ENCODE measurements at places on chromosomes 6 and 20. TPM values are rescaled to one million over a fixed set of nuclear protein-coding genes. Genes with fewer than 3 reads are reported as not detected.

DNA sequence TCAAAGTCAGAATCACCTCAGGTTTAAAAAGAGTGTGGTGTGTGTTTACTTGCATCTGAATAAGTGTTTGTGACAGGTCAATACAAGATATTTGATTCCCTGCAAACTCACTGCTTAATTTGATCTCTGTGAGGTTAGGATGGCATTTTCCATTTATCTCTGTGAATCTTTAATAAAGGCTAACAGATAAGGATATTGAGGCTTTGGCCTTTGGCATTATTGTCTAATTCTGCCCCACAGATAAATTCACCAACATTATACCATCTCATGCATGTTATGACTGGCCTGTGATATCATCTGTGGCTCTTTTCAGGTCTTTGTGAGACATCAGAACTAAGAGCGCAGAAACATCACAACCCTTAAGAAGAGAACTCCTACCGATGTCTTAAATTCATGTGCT, 84.7 kb downstream of the TRMT6 start:
- no peak for DNase-seq

DNA sequence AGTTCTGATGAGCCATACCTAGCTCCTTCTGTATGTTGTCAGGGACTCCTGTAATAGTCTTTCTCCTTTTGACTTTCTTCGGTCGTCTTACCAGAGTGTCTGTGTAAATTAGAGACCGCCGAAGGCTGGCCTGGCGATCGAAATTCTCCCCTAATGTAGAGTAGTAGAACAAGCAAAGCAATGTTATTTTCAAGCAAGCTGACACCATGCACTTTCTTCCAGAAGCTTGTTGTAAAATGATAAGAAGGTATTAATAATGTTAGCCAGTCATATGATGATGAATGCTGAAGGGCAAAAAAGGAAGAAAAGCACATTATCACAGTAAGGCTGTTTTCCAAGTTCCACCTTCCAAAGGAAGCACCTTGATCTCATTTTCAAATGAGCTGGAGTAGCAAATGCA, 37.9 kb downstream of the HEBP2 start:
- DNase-seq: no peak

GRCh38 chr6:93139408-93140081, 279.8 kb downstream of the EPHA7 start:
- no peak for DNase-seq

- no peak for DNase-seq
These were observed 699.7 kb downstream of the DHX35 start for GRCh38 chr20:39661833-39662232.

DNA sequence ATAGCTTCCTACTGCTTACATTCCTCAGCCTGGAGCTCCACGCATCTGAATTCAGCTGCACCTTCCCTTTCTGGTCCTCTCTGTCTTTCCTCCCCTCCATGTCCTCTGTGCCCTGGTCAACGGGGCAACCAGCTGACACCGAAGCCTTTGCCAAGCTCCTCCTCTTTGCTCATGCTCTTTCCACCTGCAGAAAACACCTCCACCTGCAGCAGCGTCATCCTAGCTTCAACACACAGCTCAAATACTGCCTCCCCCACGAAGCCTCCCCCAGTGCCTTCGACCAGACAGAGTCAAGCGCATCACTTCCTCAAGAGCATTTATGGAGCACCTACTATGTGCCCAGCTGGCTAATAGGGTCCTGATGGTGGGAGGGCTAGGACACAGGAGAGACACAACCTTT, 9.2 kb downstream of the CDH22 start:
- no peak for DNase-seq

DNA sequence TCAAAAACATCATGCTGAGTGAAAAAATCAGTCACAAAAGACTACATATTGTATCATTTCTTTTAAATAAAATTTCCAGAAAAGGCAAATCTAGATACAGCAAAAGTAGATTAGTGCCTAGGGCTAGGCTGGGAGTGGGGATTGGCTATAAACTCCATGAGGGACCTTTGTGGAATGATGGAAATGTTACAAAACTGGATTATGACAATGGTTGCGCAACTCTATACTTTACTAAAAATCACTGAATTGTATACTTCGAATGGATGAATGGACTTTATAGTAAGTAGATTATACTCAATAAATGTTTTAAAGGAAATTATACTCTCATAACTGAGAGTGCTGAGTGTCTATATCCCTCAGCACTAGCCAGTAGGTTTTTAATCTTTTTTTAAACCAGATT, 4.3 kb downstream of the HMGN3 start:
- no peak for DNase-seq

DNA sequence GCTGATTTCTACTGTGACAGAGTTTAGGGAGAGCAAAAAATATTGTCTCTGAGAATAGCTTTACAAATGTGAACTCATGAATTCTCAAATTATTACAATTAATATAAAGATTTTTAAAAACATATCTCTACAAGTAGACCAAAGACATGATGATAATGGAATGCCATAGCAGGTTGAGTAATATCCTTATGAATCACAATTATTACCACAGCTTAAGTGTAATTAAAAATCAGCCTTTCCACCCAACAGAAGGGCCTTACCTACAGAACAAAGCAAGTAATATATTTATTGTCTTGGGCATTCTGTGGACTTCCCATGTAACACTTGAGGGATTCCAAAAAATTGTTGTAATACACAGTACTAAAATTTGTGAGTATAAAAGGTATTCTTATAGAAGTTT, 1099.6 kb upstream of the GJE1 start:
- no peak for DNase-seq

Gene PPP1R16B
- total RNA-seq: 1.7 TPM
